ENCODE measurements at places on chromosomes 13 and 19. TPM values are rescaled to one million over a fixed set of nuclear protein-coding genes. Genes with fewer than 3 reads are reported as not detected.

DNA sequence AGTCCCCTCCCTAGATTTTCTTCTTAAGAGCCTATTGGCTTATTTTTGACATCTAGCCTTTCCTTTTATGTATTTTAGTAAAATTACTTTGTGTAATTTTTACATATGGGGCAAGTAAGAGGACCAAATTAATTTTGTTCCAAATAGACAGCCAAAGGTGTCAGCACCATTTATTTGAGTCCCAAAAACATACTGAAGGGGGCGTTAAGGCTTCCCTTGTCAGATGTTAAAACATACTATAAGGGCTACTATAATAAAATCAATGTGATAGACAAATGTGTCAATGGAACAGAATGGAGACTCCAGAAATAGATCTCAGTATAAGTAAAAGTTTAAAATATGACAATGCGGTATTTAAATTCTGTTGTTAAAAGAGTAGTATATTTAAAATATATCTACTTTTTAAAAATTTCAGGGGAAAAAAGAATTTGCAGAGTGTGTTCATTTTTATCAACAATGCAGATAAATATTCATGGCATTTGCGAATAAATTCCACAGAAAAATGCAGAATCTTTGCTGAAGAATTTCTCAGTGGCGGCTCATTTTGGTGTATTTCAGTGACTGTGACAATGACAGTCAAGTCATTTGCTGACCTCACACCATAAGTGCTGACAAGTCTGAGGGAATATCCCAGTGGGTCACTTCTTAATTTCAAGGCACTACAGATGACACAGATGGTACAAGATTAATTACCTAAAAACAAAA, 133.7 kb downstream of the MTUS2 start:
- H3K36me3 ChIP-seq, result no peaks in the 10 kb centered on the region
- no peaks in the 10 kb centered on the region for H3K27me3 ChIP-seq
- H3K27ac ChIP-seq, result no peak overlapping the region
- H3K4me1 ChIP-seq, result no peaks in the 10 kb centered on the region

DNA sequence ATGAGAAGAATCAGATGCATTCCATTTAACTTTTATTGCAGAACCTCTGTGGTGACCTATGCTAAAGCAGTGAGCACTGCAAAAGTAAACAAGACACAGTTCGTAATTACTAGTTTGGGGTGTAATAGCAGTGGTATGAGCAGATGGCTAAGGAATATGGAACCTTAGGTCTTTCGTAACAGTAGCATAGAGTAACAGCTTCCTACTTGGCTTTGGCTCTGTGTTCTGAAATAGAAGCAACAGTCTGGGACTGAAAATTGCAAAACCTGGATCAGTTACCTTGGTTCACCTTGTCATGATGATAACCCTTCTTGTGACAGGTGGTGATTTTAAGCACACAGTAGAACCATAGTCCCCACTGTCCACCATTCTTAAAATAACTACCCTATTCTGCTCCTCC, 303.4 kb downstream of the GPC6 start:
- H3K36me3 ChIP-seq, result no peaks in the 10 kb centered on the region
- DNase-seq, result no peak
- no peaks in the 10 kb centered on the region for H3K27me3 ChIP-seq

Gene ETV2
- total RNA-seq, result 1.9 TPM

GRCh38 chr19:4557971-4558941, 1.2 kb downstream of the SEMA6B start:
- H3K27ac ChIP-seq, result no peak overlapping the region
- H3K36me3 ChIP-seq, result no peaks in the 10 kb centered on the region
- peak overlapping the region; percentile 46 for H3K4me3 ChIP-seq
- peaks cover 8% of the 10 kb centered on the region for H3K4me1 ChIP-seq
- H3K27me3 ChIP-seq, result no peaks in the 10 kb centered on the region

GRCh38 chr13:49690133-49690994, 922 bp downstream of the EBPL start:
- H3K27me3 ChIP-seq, result no peaks in the 10 kb centered on the region
- H3K36me3 ChIP-seq, result peaks cover 12% of the 10 kb centered on the region
- H3K4me1 ChIP-seq, result peaks cover 8% of the 10 kb centered on the region

Gene BABAM1
- total RNA-seq, result 85.3 TPM

Gene ATP4A
- not detected for total RNA-seq

DNA sequence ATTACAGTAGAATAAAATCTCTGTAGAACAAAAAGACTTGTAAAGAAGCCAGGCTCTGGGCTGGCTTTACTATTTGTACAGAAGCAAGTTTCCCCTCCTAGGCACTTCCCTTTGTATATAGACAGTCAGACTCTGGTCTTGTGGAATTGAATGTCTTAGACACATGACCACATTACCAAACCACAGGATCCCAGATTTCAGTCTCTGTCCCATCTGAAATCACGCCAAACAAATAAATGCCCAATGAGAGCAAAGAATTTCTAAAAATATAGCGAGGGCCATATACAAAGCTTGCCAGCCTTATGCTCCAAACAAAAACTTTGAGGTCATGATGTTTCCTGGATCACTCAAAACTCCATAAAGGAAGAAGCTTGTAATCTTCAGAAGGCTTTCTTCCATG, 23.9 kb downstream of the CCDC70 start:
- no peak overlapping the region for H3K4me3 ChIP-seq
- H3K27ac ChIP-seq, result no peak overlapping the region
- H3K36me3 ChIP-seq, result no peaks in the 10 kb centered on the region
- H3K27me3 ChIP-seq, result no peaks in the 10 kb centered on the region
- no peaks in the 10 kb centered on the region for H3K4me1 ChIP-seq
- no peak for DNase-seq

GRCh38 chr19:56119582-56119978, 1.5 kb downstream of the ZNF787 start:
- H3K4me3 ChIP-seq, result no peak overlapping the region
- peaks cover 44% of the 10 kb centered on the region for H3K4me1 ChIP-seq
- peak overlapping the region; percentile 95 for H3K27ac ChIP-seq
- peaks cover 9% of the 10 kb centered on the region for H3K36me3 ChIP-seq

DNA sequence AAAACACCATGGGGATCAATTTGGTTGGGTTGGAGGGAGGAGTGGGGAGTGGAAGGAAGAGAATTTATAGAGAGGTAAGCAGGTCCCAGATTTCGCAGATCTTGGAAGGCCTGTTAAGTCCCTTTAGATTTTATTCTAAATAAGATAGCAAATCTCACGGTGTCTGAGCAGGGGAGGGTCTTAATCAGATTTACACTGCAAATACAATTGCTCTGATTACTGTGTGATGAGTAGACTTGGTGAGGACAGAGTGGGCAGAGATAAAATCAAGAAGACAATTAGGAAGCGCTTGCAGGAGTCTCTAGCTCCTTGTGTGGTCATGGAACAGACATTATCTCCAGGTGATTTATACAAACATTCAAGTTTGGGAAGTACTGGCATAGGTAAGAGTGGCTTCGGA, 126.0 kb downstream of the GPC6 start:
- no peaks in the 10 kb centered on the region for H3K4me1 ChIP-seq
- H3K4me3 ChIP-seq, result no peak overlapping the region
- no peaks in the 10 kb centered on the region for H3K36me3 ChIP-seq

GRCh38 chr13:42379241-42379640, 107.3 kb downstream of the AKAP11 start:
- no peak overlapping the region for H3K4me3 ChIP-seq
- H3K36me3 ChIP-seq, result no peaks in the 10 kb centered on the region
- no peaks in the 10 kb centered on the region for H3K4me1 ChIP-seq
- no peak overlapping the region for H3K27ac ChIP-seq
